Naive thymus-derived CD4-positive, alpha-beta T cell (primary cell): ENCODE measurements at places on chromosomes 3 and 15. TPM values are rescaled to one million over a fixed set of nuclear protein-coding genes. Genes with fewer than 3 reads are reported as not detected.

GRCh38 chr3:19446687-19447086 lies 298.4 kb downstream of the KCNH8 start:
- no peak overlapping the region for H3K27ac ChIP-seq
- H3K4me3 ChIP-seq, result no peak overlapping the region
- no peaks in the 10 kb centered on the region for H3K27me3 ChIP-seq
- no peak for DNase-seq
- H3K36me3 ChIP-seq, result no peaks in the 10 kb centered on the region

GRCh38 chr15:32781781-32782180 lies 64.0 kb downstream of the GREM1 start:
- no peaks in the 10 kb centered on the region for H3K27me3 ChIP-seq
- no peak overlapping the region for H3K27ac ChIP-seq
- DNase-seq, result no peak
- H3K4me1 ChIP-seq, result no peaks in the 10 kb centered on the region
- no peak overlapping the region for H3K4me3 ChIP-seq

DNA sequence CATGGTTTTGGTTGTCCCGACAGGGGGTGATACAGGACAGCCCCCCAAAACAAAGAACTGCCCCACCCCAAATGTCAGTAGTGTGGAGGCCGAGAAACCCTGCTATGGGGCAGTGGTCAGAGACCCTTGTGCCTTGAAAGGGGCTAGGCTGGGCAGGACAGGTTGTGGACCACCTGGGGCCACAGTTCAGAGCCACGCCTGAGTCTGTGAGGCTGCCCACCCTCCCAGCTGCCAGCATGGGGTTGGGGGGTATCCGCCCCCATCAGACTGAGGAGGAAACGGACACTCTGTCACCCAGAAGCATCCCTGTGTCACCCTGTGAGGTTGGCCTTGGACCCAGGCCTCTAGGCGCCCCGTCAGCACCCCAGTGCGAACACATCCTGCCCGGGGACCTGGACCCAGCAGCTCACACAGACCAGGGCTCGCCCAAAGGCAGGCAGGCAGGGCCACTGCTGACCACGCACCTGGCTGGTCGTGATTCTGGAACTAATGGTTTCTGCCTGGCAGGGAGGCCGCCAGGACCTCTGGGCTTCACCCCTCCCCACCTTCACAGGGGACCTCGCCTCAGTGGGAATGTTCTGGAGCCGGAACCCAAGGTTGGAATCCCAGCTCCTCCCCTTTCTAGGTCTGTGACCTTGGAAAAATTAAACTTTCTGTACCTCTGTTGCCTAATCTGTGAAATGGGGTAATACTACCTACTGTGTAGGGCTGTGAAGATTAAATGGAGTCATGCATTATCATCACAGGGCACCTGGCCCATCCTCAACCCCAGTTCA lies 1.4 kb downstream of the SLC41A3 start:
- DNase-seq, result no peak
- H3K4me1 ChIP-seq, result peaks cover 16% of the 10 kb centered on the region
- H3K36me3 ChIP-seq, result no peaks in the 10 kb centered on the region
- no peaks in the 10 kb centered on the region for H3K27me3 ChIP-seq
- peak overlapping the region; percentile 91 for H3K27ac ChIP-seq
- H3K4me3 ChIP-seq, result no peak overlapping the region

DNA sequence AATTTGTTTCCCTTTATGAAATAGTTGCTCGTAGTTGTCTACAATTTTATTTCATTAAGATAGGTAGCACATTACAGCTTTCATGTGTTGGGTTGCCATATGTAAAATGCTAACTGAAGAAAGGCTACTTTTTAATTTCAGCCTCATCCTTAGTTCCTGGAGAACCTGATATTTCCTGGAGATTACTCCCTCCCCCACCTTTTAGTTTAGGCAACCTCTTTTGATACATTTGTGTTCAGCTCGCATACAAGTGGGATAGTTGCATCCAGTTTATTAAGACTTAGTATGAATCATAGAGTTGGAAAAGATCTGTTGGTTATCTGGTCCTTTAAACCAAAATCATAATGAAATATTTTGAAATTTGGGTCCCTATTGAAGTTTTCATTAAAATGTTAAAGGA lies 6.0 kb downstream of the SETD5 start:
- H3K4me3 ChIP-seq, result no peak overlapping the region
- H3K27ac ChIP-seq, result no peak overlapping the region
- no peaks in the 10 kb centered on the region for H3K27me3 ChIP-seq
- H3K36me3 ChIP-seq, result no peaks in the 10 kb centered on the region
- no peak for DNase-seq

DNA sequence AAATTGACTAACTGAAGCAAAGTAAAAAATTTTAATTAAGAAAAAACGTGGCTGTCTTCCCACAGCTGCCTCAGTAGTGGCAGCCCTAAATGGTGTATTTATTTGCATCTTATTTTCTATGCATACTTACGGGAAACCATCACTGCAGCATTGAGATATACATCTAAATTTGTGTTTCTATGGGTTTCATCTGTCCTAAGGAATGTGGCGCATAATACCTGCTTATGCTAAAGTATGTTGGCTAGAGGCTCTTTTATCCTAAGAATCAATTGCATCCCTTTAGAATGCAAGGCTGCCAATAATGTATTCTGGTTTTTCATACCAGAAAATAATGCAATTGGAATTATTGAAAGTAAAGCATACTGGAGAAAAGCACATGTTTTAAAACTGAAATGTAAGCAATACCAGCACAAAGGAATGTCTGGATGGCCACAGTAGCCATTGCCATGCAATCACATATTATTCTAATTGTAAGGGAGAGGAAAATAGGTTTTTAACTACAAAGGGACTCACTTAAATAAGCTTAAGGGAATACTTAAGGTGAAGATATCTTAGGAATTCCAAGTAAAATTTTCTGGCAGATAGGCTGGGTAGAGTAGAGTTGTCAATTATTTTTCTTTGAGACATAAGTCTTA lies 834.5 kb upstream of the NECTIN3 start:
- H3K4me1 ChIP-seq, result no peaks in the 10 kb centered on the region
- H3K4me3 ChIP-seq, result no peak overlapping the region
- no peak for DNase-seq
- no peak overlapping the region for H3K27ac ChIP-seq

Gene MYL3
- not detected for total RNA-seq

DNA sequence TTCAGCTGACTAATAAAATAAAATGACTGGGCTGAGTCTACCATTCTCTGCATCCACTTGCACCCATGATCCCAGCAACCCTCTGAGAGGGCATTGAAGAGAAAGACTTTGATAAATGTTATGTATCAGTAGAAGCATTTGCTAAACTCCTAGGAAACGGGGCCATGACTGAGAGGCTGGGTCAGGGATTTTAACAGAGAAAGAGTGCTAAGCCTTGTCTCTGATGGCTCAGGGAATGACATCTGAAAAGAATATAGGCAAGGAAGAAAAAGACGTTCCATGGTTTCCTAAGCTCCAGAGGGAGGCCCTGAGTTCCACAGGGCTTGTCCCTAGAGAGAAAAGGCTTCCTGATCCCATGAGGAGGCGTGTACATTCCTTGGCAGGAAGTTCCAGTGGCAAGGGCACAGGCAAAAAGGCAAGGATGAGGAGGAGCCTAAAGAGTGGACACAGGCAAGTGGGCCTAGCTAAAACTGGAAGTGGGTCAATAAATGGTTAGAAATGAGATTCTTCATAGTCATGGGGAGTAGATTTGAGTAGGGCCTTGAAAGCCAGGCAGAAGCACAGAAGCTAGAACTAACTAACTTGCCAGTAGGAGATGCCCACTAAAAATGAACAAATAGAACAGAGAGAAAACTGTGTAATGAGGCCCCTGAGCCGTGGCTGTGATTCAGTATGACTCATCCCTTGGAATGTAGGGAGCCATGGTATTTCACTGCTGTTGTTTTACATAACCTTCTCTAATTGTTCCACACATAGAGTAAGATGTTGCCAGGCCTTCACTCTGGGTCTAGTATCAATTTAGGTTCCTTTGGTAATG lies 44.9 kb upstream of the MANF start:
- no peaks in the 10 kb centered on the region for H3K27me3 ChIP-seq
- no peaks in the 10 kb centered on the region for H3K4me1 ChIP-seq
- no peaks in the 10 kb centered on the region for H3K36me3 ChIP-seq
- no peak overlapping the region for H3K27ac ChIP-seq

DNA sequence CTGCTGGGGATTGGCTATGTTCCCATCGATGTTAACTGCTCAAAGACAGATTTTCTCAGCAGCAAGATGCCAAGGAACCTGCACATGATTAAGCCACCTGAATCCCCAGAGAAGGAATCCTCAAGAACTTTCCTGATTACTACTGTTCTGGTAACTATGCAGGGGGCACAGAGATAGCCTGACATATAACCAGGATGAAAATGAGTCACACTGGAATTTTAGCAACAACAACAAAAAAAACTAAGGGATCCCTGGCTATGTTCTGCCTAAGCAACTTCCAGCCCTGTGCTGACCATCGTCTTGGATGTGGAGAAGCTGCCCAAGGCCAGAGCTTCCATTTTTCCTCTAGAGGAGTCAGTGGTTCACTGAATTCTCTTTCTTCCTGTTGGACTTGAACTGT lies 13.8 kb downstream of the RIOX2 start:
- peaks cover 2% of the 10 kb centered on the region for H3K4me1 ChIP-seq
- H3K4me3 ChIP-seq, result no peak overlapping the region
- H3K36me3 ChIP-seq, result peaks cover 3% of the 10 kb centered on the region
- H3K27ac ChIP-seq, result no peak overlapping the region

DNA sequence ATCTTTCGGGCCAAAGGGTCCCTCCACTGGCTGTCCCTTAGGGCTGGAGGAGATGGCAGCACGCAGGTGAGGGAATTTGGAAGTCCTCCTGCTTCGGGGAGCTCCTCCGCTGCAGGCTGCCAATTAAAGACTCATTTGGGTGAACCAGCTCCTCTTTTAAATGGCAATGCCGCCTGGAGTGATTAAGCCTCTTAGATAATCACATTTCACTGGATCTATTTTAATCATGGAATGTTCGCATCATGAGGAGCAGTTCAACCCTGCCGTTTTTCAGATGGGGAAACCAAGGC lies 117.9 kb downstream of the LIPC start:
- DNase-seq, result no peak
- H3K36me3 ChIP-seq, result no peaks in the 10 kb centered on the region
- H3K27me3 ChIP-seq, result no peaks in the 10 kb centered on the region
- H3K4me3 ChIP-seq, result no peak overlapping the region

Gene PLCH1
- not detected for total RNA-seq

Gene ARNT2
- not detected for total RNA-seq

DNA sequence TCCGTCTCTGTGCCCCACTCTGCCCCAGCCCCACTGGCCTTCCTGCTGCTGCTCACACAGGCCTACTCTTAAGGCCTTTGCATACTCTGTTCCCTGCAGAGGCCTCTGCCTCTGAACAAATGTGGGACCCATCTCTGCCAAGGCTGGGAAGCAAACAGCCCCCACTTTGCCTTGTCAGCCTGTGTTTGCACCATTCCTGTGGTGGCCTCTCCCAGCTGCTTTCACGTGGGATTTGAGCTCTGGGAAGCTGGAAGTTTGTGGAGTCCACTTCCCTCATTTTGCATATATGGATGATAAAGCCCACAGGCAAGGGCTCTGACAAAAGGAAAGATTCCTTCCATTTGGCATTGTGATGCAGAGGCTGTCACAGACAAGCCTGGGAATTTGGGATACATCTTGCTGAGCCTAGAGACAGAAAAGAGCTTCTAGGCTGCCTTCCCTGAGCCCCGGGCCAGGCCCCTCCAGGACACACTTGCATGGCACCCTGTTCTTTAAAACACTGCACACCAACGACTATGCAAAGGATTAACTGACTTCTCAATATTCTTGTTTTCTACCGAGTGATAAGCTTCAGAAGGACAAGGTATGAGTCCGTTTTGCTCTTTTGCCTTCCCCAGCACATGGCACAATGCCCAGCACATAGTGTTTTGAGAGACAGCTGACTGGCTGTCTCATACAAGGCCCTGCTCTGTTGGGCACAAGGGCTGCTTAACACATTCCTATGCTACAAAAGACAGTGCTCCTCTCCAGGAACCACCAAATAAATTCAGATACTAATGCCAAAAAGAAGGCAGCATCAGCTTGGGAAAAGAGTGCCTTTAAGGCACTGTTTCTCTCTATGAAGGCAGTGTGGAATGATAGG lies 120.7 kb upstream of the TOPAZ1 start:
- no peaks in the 10 kb centered on the region for H3K4me1 ChIP-seq
- no peaks in the 10 kb centered on the region for H3K36me3 ChIP-seq
- H3K27ac ChIP-seq, result no peak overlapping the region
- no peak overlapping the region for H3K4me3 ChIP-seq

Gene PLA1A
- total RNA-seq, result not detected in 2 replicates

- no peak overlapping the region for H3K4me3 ChIP-seq
- H3K4me1 ChIP-seq, result no peaks in the 10 kb centered on the region
- H3K36me3 ChIP-seq, result no peaks in the 10 kb centered on the region
- H3K27me3 ChIP-seq, result no peaks in the 10 kb centered on the region
Observed at GRCh38 chr3:93904568-93904967, 69.1 kb downstream of the PROS1 start.

DNA sequence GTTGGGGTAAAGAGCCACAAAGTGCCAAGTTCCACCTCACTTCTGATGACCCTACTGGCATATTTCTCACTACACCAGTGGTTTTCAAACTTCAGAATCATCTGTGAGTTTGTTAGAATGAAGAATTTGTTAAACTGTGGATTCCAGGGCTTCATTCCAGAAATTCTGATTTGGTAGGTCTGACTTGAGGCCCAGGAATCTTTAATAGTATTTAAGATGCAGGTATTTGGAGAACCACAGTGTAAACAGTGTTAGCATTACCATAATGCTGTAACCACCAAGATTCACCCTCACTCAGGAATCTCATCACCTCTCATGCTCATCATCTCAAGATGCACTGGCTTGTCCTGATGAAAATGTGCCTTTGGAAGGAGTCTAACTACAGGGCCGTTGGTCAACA lies 6.0 kb downstream of the KCNMB3 start:
- no peaks in the 10 kb centered on the region for H3K27me3 ChIP-seq
- H3K4me3 ChIP-seq, result no peak overlapping the region
- H3K27ac ChIP-seq, result no peak overlapping the region
- no peak for DNase-seq
- no peaks in the 10 kb centered on the region for H3K36me3 ChIP-seq
- H3K4me1 ChIP-seq, result no peaks in the 10 kb centered on the region

Gene TMC3
- total RNA-seq, result not detected

Gene ZCWPW2
- 0.56 and 0.61 TPM in 2 replicates for total RNA-seq

Gene LINGO1
- total RNA-seq, result not detected

Gene PCSK6
- total RNA-seq, result 3.0 and 4.6 TPM in 2 replicates

GRCh38 chr15:58227706-58228543 lies 89.7 kb downstream of the AQP9 start:
- no peaks in the 10 kb centered on the region for H3K27me3 ChIP-seq
- peak; percentile 63 for DNase-seq
- no peaks in the 10 kb centered on the region for H3K36me3 ChIP-seq
- no peak overlapping the region for H3K4me3 ChIP-seq
- H3K4me1 ChIP-seq, result no peaks in the 10 kb centered on the region

DNA sequence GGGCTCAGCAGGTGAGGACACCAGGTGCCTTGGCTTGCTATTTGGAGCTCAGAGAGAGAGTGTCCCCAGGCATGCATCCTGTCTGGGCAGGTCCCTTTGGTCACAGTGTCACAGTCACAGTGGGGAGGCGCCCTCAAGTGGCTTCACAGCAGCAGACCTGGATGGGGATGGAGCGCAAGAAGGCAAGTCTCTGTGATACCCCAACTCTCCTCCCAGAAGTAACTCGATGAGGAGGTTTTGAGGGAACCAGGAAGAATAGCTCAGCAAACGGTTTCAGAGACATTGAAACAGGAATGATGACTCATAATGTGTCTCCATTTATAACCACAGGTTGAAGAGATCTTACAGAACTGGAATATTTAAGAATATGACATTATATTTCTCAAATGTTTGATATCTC lies 66.5 kb upstream of the SH3GL3 start:
- H3K27me3 ChIP-seq, result no peaks in the 10 kb centered on the region
- no peak overlapping the region for H3K27ac ChIP-seq
- H3K4me3 ChIP-seq, result no peak overlapping the region
- DNase-seq, result no peak

GRCh38 chr3:156987946-156988345 lies 161.8 kb downstream of the LEKR1 start:
- H3K4me1 ChIP-seq, result no peaks in the 10 kb centered on the region
- H3K27ac ChIP-seq, result no peak overlapping the region
- H3K36me3 ChIP-seq, result no peaks in the 10 kb centered on the region
- no peak overlapping the region for H3K4me3 ChIP-seq
- no peak for DNase-seq
